ENCODE measurements at places on chromosomes 13 and 19. TPM values are rescaled to one million over a fixed set of nuclear protein-coding genes. Genes with fewer than 3 reads are reported as not detected.
A peak's percentile ranks its signal among the peaks of the same experiment; 100 is the strongest.

TNNI3 gene
- total RNA-seq, result 22.2 TPM

PLPPR3 gene
- 91.6 TPM for total RNA-seq

RGL3 gene
- 4.7 TPM for total RNA-seq

ZNF296 gene
- total RNA-seq, result not detected

CYP4F11 gene
- total RNA-seq, result not detected

TDRD3 gene
- total RNA-seq, result 40.6 TPM

ZSWIM4 gene
- total RNA-seq, result 20.4 TPM

- H3K4me1 ChIP-seq, result peaks cover 3% of the 10 kb centered on the region
- no peak overlapping the region for H3K4me3 ChIP-seq
- DNase-seq, result no peak
- no peaks in the 10 kb centered on the region for H3K27me3 ChIP-seq
Measured at GRCh38 chr19:10896851-10897526, 25.6 kb downstream of the CARM1 start.

- H3K27ac ChIP-seq, result no peak overlapping the region
- H3K27me3 ChIP-seq, result no peaks in the 10 kb centered on the region
- H3K4me1 ChIP-seq, result no peaks in the 10 kb centered on the region
- no peak overlapping the region for H3K4me3 ChIP-seq
Measured at GRCh38 chr19:31516756-31517155, 167.5 kb upstream of the TSHZ3 start.

- no peak overlapping the region for H3K4me3 ChIP-seq
- no peak overlapping the region for H3K27ac ChIP-seq
- H3K4me1 ChIP-seq, result peaks cover 5% of the 10 kb centered on the region
- no peaks in the 10 kb centered on the region for H3K27me3 ChIP-seq
Measured at GRCh38 chr13:93328943-93329342, 102.3 kb downstream of the GPC6 start.

DNA sequence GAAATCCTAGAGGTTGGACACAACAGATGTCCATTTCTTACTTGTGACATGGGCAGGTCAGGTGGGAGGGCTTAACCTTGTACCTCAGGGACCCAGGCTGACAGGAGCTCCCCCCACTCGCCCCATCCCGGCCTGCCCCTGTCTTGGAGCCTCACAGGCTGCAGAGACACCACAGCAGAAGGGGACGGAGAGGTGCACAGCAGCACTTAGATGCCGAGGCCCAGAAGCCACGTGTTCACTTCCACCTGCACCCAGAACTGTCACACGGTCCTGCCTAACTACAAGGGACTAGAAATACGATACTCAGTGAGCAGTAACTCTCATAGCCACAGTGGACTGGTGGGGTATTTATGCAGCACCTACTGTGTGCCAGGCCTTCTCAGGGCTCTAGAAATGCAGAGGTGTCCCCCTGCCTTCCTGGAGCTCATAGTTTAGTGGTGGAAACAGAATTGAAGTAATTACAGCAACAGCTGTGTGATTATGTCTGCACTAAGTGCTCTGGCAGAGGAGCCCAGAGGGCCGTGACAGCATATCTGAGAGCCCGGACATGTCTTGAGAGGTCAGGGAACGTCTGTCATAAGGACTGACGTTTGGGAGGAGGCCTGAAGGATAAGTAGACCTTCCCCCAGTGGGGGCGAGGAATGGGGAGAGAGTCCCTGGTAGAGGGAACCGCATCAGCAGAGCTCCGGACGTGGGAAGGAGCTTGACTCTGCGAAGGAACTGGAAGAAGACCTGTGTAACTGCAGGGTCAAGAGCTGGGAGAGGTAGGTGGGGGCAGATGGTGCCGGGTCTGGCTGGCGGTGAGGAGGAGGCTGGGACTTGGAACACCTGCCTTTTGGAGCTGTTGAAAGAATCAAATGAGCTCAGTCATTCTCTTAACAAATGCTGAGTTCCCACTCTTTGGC is 130.0 kb downstream of the SIPA1L3 start:
- H3K36me3 ChIP-seq, result no peaks in the 10 kb centered on the region
- no peak for DNase-seq
- H3K27me3 ChIP-seq, result no peaks in the 10 kb centered on the region
- peaks cover 32% of the 10 kb centered on the region for H3K4me1 ChIP-seq
- peak overlapping the region; percentile 46 for H3K27ac ChIP-seq
- no peak overlapping the region for H3K4me3 ChIP-seq

DNA sequence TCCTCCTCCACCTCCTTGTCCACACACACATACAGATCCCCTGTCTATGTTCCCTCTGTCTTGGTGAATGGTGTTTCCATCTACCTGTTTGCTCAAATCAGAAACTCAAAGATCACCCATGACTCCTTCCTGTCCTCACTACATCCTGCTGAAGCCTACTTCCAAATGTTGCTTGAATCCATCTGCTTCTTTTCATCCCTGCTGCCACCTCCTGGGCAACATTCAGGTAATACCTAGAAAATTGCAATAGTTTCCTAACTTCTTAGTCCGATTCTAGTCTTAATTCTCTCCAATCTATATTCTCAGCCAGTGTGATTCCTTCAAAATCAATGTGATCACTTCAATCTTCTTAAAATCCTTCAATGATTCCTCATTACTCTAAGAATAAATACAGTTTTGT is 155.5 kb upstream of the STARD13 start:
- no peaks in the 10 kb centered on the region for H3K36me3 ChIP-seq
- no peak overlapping the region for H3K4me3 ChIP-seq
- H3K27ac ChIP-seq, result no peak overlapping the region
- H3K4me1 ChIP-seq, result no peaks in the 10 kb centered on the region
- peak; percentile 44 for DNase-seq
- no peaks in the 10 kb centered on the region for H3K27me3 ChIP-seq

GRCh38 chr19:23410155-23410554 is 14.9 kb upstream of the ZNF91 start:
- DNase-seq, result no peak
- H3K36me3 ChIP-seq, result no peaks in the 10 kb centered on the region
- H3K27ac ChIP-seq, result no peak overlapping the region
- no peak overlapping the region for H3K4me3 ChIP-seq
- no peaks in the 10 kb centered on the region for H3K27me3 ChIP-seq
- peaks cover 3% of the 10 kb centered on the region for H3K4me1 ChIP-seq

DNA sequence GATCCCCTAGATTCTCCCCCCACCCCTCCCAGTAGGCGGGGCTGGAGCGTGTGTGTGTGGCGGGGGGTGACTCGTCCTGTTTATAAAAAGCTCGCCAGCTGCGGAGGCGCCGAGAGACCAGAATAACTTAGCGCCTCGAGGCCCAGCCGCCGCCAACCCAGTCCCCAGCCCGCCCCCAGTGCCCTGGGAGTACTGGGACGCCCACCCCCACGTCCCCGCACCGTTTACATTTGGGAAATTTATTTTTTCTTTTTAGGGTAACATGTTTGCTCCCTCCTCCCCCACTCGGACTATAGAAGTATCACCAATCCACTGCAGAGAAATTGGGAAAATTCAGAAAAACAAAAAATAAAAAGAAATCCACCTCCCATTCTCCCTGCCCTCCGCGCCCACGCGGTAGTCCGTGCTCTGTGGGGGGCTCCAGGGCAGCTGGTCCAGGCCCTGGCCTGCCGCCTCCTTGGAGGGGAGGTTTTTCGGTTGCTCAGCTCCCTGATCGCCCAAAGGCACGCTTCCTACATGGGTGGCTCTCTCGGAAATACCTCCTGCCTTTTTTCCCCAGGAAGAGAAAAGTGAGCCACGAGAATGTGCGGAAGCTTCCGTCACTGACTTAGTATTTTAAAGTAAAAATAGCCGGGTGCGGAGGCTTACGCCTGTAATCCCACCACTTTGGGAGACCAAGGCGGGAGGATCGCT is 1.5 kb upstream of the RAB3A start:
- peak; percentile 77 for DNase-seq
- peaks cover 16% of the 10 kb centered on the region for H3K4me1 ChIP-seq
- peak overlapping the region; percentile 70 for H3K27ac ChIP-seq
- peak overlapping the region; percentile 62 for H3K4me3 ChIP-seq

GRCh38 chr13:107119989-107120881 is 552.3 kb upstream of the ARGLU1 start:
- H3K36me3 ChIP-seq, result no peaks in the 10 kb centered on the region
- no peak overlapping the region for H3K27ac ChIP-seq
- H3K4me3 ChIP-seq, result no peak overlapping the region

DNA sequence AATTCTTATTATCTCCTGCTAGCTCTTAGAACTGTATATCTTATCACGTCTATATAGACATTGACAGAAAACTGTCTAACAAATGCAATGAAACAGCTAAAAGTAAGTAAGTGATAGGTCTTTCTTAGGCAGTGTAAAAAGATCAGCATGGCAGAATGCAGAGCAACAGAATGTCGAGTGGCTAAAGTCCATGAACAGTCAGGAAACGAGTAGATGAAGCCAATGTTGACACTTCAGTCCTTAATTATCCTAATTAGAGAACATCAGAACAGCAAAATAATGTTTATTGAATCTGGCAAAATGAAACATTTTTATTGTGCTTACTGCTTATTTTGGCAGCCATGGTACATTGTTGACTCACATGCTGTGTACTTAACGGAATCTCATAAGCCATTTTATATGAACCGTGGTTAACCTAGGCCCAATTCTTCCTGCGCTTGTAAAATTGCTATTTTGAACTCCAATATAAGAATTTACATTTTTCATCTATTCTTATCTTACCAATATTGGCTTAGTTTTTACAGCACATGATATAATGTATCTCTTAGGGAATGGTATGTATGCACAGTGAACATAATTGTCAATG is 748.1 kb downstream of the DACH1 start:
- H3K27ac ChIP-seq, result no peak overlapping the region
- DNase-seq, result no peak
- H3K36me3 ChIP-seq, result no peaks in the 10 kb centered on the region
- H3K4me3 ChIP-seq, result no peak overlapping the region
- H3K27me3 ChIP-seq, result no peaks in the 10 kb centered on the region

DNA sequence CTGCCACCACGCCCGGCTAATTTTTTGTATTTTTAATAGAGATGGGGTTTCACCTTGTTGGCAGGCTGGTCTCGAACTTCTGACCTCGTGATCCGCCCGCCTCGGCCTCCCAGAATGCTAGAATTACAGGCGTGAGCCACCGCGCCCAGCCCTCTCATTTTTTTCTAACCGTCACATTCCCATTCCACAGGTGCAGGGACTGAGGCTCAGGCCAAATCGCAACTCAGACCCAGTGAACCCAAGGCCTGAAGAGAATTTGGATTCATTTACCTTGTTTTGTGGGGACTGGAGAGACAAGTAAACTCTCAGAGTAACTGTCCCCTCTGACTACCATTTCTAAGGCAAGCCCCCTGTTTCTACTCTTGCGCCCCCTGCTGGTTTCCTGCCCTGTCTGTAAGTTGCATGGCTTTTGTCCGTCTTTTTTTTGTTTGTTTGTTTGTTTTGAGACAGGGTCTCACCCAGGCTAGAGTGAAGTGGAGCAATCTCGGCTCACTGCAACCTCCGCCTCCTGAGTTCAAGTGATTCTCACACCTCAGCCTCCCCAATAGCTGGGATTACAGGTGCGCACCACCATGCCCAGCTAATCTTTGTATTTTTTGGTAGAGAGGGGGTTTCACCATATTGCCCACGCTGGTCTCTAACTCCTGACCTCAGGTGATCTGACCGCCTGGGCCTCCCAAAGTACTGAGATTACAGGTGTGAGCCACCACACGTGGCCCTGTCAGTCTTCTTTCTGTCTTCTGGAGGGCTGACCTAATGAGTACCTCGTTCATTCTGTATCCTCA is 2.3 kb upstream of the STRN4 start:
- H3K36me3 ChIP-seq, result peaks cover 3% of the 10 kb centered on the region
- H3K4me3 ChIP-seq, result no peak overlapping the region
- H3K27me3 ChIP-seq, result no peaks in the 10 kb centered on the region
- H3K27ac ChIP-seq, result no peak overlapping the region
- H3K4me1 ChIP-seq, result peaks cover 10% of the 10 kb centered on the region

DNA sequence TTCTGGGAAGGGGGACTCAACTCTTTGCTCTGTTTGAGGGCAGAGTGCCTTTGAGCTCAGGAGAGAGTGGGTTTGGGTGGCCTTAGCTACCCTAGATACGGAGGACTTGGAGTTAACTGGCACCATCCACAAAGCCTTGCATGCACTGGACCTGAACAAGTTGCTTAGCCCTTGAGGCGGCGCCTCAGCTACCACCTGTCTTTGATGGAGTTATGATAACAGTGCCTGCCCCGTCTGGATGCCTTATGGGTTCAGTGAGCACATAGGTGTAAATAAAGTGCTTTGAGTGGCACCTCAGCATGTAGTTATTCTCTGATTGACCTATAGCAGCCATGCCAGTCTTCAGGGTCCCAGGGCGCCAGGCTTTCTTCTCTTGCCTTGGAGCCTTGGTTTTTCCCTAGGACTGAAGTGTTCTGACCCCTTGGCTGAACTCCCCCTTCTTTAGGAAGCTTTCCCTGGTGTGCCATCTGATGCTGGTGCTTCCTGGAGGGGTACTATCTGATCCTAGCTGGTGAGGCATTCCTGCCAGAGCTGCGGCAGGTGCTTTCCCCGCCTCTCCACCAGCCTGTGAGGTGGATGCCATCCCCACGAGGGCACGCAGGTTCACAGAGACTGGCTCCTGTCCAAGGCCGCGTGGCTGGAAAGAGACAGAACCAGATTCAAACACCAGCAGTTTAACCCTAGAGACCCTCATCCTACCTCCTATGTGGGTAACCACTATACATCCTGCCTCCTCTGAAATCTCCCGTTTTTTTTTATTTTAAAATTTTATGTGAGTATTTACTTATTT is 5.8 kb downstream of the BCKDHA start:
- no peak for DNase-seq
- H3K27me3 ChIP-seq, result no peaks in the 10 kb centered on the region
- H3K36me3 ChIP-seq, result no peaks in the 10 kb centered on the region
- peaks cover 6% of the 10 kb centered on the region for H3K4me1 ChIP-seq

DNA sequence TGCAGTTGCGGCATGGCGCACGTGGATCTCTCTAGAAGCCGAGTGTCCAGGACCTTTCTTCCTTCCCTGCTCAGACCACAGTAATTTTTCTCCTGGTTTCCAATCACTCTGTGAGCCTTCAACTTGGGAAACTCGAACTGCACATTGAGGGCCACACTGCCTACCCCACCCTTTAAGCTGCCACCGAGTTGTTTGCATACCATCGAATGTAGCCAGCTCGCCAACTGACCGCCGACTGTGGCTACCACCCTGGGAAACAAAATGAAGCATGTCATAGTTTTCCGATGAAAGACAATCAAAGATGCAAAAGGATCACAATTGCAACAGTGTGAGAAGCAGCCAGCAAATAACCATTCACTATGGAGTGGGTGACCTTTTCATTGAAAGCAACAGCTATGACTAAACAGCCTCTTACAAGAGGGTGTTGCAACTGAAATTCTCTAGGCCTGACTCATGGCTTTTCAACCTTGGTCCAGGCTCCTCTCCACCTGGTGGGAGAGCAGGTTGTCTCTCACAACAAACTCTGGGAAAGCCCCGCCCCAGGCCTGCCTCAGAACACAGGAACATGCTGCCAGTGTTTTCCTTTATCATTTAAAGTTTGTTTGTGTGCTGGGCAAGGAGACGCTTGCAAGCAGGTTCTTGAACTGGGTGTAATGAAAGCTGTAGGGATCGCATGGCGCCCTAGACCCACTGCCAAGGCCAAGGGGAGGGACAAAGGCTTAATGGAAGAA is 141.7 kb upstream of the SERP2 start:
- no peak overlapping the region for H3K4me3 ChIP-seq
- DNase-seq, result no peak
- H3K36me3 ChIP-seq, result no peaks in the 10 kb centered on the region
- H3K4me1 ChIP-seq, result no peaks in the 10 kb centered on the region
- no peak overlapping the region for H3K27ac ChIP-seq
